ENCODE measurements at places on chromosomes 6 and 20. TPM values are rescaled to one million over a fixed set of nuclear protein-coding genes. Genes with fewer than 3 reads are reported as not detected.

Gene MPIG6B
- polyA plus RNA-seq, result not detected

Gene PSORS1C2
- polyA plus RNA-seq, result not detected

Gene C6orf62
- 290 TPM for polyA plus RNA-seq

Gene PEX3
- 49.5 TPM for polyA plus RNA-seq

Gene MUCL3
- polyA plus RNA-seq, result 0.08 TPM

Gene ULBP3
- not detected for polyA plus RNA-seq

Gene CCM2L
- not detected for polyA plus RNA-seq
